Activated T-cell treated with anti-CD3 and anti-CD28 coated beads, Interleukin-2, amount 50 U/mL, for 48 hours (primary cell): ENCODE measurements at places on chromosomes 12 and 14.

DNA sequence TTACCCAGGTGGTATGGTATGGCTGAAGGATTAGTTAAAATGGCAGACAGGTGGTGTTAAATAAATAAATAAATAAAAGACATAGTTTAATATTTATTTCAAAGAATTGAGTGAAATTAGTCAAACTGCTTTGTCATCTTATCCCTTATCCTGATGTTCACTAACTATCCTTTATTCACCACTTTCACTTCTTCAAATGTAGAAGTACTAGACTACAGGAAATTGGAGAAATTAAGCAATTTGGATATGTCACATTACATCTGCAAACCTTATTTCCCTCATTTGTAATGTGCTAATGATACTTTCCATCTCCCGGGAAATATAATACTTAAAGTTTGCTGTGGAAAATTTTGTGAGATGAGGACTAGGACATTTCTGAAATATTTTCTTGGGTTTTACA is 1195.7 kb downstream of the LRFN5 start:
- DNase-seq: no peak

- DNase-seq: no peak
Observed at GRCh38 chr12:122282061-122282460, 15.8 kb upstream of the VPS33A start.

GRCh38 chr14:90408713-90409112 is 11.9 kb downstream of the CALM1 start:
- DNase-seq: no peak

GRCh38 chr14:98230411-98230810 is 1041.6 kb downstream of the BCL11B start:
- DNase-seq: no peak

DNA sequence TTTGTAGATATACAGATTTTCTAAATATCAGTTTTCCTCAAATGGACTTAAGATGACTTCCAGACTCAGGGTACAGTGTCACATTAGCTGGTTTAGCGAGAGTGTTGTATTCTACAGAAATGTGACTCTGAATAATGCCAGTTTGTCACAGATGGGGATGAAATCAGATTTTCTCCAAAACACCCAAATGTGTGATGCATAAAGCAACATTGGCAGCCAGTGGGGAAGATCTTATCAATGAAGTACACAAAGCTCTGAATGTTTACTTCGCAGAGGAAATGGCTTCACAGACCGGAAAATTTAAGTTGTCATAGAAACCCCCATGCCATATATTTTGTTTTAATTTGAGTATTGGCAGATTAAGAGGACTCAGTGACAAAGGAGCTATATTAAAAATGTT is 29.9 kb downstream of the ANO4 start:
- no peak for DNase-seq

DNA sequence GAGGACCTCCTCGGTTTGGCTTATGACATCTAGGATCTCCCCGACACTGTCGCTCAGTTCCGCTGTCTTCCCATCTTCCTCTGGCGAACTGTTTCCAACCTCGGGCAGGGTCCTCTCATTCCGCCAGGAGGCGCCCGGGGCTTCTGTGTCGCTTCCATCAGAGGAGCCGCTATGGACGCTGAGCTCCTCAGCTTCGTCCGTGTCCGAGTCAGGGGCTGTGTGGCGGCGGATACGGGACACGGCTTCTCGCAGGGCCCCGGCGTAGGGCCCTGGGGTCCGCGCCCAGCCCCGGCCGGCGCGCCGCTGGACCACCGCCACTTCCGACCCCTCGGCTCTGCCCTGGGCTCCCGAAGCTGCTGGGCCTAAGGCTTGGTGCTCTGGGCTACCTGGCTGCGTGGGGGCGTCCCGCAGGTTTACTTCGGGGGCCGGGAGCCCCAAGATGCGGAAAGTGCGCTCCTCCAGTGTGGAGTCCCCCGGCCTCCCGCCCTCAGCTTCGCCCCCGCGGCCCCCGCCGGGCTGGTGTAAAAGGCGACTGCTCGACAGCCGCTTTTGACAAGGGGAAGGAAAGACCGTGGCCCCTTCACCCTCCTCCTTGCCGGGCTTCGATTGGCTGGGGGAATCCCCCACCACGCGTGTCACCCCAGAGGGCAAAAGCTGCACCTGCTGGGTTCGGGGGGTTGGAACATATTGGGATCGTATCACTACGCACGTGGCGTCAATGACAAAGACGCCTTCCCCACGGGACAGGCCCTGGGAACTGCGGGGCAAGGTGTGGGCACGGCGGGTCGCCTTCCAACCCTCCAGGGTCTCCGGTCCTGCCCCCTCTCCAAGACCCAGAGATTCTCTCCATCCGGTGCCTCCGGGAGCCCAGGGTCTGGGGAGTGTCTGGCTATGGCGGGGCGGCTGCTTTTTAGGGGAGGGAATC is 2.1 kb downstream of the DDN start:
- DNase-seq: peak; percentile 83

GRCh38 chr14:103436533-103436932 is 51.3 kb downstream of the MARK3 start:
- DNase-seq: no peak

GRCh38 chr12:40831916-40832315 is 139.7 kb downstream of the CNTN1 start:
- no peak for DNase-seq

- DNase-seq: no peak
Observed at GRCh38 chr14:49966971-49967630, 74.2 kb downstream of the ARF6 start.
